Right forelimb (tissue), 1 donor: ENCODE measurements at places on chromosomes 1 and 21.
A peak's percentile ranks its signal among the peaks of the same experiment; 100 is the strongest.

DNA sequence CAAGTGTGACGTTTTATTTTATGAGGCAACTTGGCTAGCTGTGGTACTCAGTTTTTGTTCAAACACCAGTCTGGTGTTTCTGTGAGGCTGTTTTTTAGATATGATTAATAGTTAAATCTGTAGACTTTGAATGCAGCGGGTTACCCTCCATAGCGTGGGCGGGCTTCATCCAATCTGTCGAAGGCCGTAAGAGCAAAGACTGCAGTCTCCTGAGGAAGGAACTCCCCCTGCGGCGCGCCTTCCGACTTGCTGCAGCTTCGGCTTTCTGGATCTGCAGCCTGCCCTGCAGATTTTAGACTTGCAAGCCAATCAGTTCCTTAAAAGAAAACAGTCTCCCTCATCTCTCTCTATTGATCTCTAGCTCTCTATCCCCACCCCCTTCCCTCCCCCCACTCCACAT lies 4.2 kb upstream of the ZNF496 start:
- DNase-seq = no peak

GRCh38 chr21:43866260-43866629 lies 1.2 kb downstream of the AGPAT3 start:
- DNase-seq = peak; percentile 70

DNA sequence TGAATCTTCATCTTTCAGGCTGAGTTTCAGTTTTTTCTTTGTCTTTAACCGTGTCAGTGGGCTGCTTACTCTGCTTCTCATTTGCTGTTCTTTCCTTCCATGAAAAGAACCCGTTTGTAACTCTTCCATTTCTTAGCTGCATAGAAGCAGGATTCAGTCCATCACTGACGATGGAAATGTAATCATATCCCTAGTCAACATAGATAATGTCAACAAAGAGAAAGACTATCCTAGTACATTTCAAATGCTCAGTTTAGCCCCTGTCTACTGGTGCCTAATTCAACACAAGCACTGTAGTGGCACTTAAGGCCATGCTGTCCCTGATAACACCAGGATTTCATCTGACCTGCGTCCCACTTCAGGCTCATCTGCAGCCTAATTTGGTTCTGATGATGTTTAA lies 376 bp downstream of the GBP1 start:
- no peak for DNase-seq

DNA sequence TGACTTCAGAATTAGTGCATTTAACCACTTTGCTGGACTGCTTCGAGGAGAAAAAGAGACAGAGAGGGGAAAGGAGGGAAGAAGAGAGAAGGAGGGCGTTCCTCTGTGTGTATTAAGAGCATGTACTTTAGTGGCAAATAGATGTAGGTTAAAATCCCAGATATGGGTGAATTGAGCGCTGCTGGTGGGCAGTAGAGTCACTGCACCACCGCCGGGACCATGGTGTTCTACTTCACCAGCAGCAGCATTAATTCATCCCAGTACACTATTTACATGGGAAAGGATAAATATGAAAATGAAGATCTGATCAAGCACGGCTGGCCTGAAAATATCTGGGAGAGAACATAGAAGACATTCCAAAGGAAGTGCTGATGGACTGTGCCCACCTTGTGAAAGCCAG lies 20.9 kb upstream of the PPIE start:
- no peak for DNase-seq

DNA sequence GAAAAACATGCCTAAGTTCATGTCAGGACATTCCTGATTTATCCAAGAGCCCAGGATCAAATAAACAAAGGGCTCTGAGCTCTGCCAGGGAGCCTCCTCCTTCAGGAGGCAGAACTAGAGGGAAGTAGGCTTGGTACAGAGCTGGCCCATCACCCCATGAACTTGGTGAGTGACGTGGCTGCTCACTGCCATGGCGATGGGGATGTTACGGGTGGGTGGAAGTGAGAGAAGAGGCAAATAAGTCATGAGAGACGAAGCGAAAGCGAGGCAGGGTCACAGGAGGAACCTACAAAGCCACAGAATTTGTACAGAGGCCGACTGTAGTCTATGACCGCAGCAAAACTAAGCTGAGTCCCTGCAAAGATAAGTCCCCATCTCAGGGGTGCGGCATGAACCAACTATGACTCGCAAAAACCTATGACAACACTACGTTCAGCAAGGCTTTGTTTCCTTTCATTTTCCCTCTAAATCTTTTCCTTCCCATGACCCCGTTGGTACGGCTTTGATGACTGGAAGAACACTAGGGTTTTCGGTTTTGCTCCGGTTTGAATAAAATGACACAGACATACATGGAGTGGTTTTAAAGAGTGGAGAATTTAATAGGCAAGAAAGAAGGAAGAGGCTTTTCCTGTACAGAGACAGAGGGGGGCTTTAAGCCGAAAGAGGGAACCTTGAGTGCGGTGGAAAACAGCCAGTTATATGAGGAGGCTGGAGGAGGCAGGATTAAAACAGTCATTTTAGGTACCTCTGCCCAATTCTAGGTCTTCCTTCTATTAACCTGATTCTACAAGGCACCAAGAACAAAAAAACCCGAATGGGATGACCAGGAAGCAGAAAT lies 74.1 kb downstream of the CD46 start:
- no peak for DNase-seq

DNA sequence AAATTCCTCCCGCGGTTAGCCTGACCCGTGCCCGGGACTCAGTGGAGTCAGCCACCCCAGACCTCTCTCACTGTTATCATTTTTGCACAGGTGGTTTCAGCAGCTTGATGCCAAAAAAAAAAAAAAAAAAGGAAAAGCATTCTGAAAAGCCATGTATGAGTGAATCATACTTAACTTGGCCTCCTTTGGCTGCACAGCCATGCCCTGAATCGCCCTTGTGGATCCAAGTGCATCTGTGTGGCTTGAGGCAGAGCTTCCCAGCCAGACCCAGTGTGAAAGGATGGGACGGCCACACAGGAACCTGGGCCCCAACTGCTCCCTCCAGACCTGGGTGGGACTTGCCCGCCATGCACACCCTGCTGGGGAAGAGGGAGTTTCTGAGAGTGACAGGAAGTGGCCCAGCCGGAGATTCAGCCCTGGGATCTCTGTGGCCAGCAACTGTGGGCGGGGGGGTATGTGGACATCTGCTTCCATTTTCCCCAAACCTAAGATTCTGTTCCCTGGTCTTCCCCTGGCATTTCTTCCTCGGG lies 8.6 kb downstream of the YBEY start:
- no peak for DNase-seq

DNA sequence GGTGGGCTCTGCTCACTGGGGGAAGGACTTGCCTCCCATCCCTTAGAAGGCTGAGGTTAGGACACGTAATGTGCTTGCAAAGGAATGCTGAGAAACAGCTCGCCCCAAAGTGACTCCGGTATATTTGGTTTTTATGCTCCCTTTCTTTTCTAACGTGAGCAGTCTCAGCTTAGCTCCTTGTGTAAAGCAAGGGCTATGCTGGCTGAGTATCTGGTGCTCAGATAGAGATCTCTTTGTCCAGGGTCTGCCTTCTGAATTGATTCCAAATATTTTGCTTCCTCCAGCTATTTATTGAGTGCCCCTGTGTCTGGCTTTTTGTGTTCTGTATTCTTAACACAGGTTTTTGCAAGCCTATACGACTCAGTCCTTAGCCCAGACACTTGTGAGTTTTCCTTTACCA lies 94.5 kb upstream of the ARTN start:
- DNase-seq = no peak

DNA sequence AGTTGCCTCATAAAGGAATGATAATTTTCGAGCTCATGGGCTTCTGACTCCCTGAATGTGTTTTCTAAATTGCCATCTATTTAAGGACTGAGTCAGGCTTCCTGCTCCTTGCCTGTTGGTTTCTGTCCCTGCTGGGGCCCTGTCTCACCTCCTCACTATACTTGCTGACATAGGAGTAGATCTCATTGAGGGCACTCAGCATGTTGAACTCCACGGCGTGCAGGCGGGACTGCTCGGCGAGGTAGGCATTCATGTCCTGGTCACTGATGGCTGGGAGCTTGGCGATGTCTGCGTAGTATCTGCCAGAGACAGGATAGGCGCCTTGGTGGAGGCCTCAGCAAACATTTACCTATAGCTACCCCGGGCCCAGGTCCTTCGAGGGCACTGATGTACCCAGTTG lies 116.9 kb upstream of the CD34 start:
- DNase-seq = no peak

DNA sequence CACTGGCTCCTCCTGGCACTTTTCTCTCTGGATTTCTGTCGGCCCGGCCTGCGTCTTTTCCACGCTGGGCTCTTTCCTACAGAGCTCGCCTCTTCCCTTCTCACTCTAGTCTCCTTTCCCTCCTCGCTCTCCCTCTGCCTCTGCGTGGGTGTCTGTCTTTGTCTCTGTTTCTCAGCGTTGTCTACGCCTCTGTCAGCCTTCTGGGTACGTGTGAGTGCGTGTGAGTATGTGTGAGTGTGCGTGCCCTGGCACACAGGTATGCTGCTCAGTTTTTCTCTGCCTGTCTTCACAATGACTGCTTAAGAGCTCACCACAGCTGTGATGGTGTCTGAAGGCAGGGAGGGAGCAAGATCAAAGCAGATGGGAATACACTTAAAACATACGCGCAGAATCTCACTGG lies 77.7 kb downstream of the KIRREL1 start:
- no peak for DNase-seq

GRCh38 chr1:60694980-60695379 lies 387.4 kb upstream of the NFIA start:
- DNase-seq = no peak

- no peak for DNase-seq
Measured at GRCh38 chr1:54973205-54973921, 7.1 kb upstream of the TMEM61 start.

DNA sequence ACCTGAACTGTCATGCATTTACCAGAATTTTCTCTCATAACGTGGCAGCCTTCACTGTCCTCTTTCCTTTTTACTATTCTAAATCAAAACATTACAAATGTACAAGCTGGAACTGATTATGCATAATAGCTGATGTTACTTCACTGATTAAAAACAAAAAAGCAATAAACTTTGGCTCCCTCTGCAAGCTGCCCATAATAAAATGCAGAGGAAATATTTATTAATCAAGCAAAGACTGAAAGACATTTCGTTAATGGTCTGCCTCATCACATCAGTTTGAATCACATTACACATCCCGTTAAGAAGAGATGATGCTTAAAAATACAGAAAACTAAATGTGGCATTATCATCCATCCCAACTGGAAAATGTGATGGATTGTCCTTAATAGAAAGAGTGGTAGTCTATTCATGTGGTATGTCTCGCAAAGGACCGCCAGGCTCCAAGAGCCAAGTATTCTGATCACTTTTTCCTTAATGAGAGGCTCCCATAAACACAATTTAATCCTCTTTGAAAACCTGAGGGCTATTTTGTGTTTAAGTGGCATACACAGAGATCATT lies 225.3 kb downstream of the RGS7 start:
- no peak for DNase-seq

DNA sequence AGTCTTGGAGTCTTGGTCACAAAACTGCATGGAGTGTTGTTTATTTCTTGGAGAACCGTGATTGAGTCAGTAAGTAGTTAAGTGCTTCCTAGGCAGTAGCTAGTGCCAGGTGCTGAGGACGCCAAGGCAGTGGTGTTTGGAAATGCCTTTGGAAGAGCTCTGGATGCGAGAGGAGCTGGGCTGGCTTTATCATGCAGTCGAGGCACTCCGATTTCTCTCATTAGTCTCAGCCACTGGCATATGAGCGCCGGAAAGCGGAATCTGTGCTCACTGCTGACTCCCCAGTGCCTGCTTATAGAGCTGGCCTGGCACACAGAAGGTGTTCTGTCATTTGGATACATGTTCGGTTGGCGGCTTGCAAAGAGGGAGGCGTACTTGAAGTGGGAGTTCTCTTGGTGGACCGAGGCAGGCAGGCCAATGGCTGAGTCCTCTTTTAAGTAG lies 3.6 kb downstream of the TENT5C start:
- DNase-seq = peak; percentile 37

GRCh38 chr1:219703368-219703639 lies 90.4 kb upstream of the ZC3H11B start:
- no peak for DNase-seq

- no peak for DNase-seq
Measured at GRCh38 chr1:82644186-82644915, 843.6 kb downstream of the ADGRL2 start.

DNA sequence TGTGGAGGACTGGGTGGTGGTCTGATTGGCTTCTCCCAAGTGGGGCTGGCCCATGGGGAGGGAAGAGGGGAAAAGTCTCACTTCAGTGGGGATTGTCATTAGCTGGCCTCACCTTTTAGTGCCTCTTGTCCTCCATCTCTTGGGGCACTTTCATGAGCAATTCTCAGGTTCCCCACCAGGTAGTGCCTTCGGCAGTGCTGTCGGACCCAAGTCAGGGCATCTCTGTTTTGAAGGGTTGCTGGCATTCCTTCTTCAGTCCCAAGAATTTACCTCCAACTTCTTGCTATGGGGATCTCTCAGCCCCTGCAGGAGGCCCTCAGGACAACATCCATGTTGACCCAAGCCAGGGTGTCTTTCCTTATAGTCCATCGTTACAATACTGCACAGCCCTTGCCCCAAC lies 54.7 kb upstream of the F3 start:
- no peak for DNase-seq

- no peak for DNase-seq
Measured at GRCh38 chr1:28981210-28981609, 66.8 kb downstream of the EPB41 start.
